Activated CD4-positive, alpha-beta memory T cell treated with anti-CD3 and anti-CD28 coated beads for 36 hours (primary cell): ENCODE measurements at places on chromosomes 4 and X. TPM values are rescaled to one million over a fixed set of nuclear protein-coding genes. Genes with fewer than 3 reads are reported as not detected.

LRCH2 gene
- total RNA-seq = not detected

ARMCX2 gene
- total RNA-seq = 8.7 TPM

- peak; percentile 80 for DNase-seq
Observed at GRCh38 chrX:12946838-12947544, 27.9 kb upstream of the TMSB4X start.

TCEAL2 gene
- 0.40 TPM for total RNA-seq
